Inflammatory macrophage treated with lipopolysaccharide for 1 hour (primary cell): ENCODE measurements at places on chromosomes 13 and 19.

GRCh38 chr19:50003810-50004419 lies 21.3 kb downstream of the VRK3 start:
- peak; percentile 53 for DNase-seq

DNA sequence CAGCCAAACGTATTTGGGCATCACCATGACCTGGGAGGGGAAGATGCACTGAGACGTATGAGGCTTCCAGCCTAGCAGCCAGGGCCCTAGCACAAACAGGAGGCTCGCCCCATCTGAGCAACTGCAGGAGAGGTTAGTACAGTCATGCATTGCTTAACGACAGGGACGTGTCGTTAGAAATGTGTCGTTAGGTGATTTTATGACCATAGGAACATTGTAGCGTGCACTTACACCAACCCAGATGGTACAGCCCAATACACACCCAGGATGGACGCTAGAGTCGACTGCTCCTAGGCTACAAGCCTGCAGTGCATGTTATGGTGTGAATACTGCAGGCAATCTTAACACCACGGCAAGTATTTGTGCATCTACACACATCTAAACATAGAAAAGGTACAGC lies 9.3 kb downstream of the CD177 start:
- no peak for DNase-seq

DNA sequence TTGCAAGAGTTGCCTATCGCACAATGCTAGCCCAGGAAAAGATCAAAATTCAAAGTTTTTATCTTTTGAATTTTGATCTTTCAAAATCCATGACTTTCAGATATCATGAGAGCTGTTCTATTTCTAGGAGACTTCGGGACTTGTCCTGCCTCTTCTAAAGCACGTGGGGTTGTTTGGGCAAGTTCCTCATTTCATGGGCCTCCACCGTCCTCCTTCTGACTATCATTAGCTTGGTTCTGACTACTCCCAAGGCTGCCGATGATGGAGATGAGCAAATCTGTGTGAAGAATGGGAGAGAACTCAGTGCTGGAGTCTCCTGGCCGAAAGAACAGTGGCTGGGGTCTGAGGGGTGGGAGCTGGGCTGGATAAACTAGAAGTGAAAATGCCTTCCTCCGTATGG lies 86.5 kb downstream of the COL4A1 start:
- DNase-seq: peak; percentile 32

DNA sequence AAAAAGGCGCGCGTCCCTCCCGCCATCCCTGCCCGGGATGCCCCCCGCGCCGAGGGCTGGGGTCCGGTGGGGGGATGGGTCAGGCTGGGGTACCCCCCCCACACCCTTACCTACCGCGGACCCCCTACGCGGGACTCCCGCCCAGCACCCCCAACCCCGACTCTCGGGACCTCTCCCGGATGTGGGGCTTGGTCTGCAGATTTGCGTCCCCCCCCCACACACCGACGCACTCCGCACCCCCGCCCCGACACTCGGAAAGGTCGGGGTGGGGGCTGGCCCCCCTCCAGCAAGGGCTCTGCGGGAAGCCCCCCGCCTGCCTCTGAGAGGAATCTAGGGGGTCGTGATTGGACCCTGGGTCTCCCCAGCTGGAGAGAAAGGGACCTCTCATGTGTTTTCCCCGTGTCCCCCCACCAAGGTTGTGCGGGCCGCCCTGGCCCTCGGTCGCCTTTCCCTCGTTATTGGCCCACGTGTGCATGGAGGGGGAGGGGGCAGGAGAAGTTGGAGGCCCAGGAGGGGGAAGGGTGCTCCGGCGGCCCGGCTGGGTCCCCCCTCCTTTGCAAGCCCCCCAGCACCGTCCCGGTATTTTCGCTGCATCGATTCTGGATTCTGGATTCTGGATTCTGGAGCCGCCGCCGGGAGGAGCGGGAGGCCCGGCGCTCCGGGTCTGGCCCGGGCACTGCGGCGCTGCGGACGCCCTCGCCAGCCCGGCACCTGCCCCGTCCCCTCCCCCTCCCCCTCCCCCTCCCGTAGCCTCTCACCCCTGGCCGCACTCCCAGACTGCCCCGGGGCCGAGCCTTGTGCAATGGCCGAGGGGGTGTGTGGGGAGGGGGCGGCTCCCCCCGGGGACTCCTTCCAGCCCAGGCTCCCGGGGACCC lies 607 bp downstream of the NFIC start:
- DNase-seq: no peak

- DNase-seq: peak; percentile 43
These were observed 11.1 kb upstream of the SHISA2 start for GRCh38 chr13:26062853-26063444.

DNA sequence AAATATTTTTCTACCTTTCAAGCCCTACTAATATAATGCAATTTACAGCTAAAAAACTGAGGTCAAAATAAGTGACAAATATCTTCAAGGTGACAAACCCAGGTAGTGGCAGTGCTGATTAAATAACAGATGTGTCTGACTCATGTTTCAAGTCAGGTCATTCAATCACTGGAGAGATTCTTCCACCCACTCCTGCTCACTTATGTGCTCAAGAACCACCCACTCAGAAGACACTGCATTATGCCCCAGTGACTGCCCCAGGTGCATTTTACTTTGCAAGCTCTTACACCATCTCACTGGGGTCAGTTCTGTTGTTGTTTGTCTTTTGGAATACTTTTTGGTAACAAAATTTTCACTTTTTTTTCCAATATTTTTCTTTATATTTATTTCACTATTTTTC lies 2.2 kb downstream of the ZNF100 start:
- no peak for DNase-seq

DNA sequence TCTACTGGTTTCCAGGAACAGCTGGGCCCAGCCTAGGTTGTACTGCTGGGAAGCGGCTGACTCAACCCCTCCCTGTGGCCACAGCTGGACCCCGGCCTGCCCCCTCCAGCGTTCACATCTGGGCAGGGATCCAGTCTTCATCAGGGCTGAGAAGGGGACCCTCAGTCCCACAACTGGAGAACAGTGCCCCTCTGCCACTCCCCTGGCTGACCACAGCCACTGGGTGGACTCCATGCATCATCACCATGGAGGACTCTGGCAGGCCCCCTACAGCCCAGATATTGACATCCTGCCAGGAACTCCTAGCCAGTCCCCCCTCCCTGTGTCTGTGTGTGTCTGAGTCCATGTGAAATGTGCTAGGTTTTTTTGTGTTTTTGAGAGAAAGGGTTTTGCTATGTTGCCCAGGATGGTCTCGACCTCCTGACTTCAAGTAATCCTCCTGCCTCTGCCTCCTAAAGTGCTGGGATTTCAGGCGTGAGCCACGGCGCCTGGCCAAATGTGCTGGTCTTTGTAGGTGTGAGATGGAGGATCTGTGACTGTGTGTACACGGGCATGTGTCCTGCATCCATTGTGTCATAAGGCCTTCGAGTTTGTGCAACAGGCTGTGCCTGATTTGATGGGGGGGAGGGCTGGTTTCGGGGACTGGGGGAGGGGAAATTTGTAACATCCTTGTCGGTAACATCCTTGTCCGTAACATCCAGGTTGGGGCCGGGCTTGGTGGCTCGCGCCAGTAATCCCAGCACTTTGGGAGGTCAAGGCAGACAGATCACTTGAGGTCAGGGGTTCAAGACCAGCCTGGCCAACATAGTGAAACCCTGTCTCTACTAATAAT lies 4.0 kb upstream of the HOOK2 start:
- no peak for DNase-seq

GRCh38 chr13:112941349-112941748 lies 27.7 kb upstream of the MCF2L start:
- no peak for DNase-seq

GRCh38 chr19:47102346-47103060 lies 11.1 kb downstream of the ZC3H4 start:
- peak; percentile 73 for DNase-seq

DNA sequence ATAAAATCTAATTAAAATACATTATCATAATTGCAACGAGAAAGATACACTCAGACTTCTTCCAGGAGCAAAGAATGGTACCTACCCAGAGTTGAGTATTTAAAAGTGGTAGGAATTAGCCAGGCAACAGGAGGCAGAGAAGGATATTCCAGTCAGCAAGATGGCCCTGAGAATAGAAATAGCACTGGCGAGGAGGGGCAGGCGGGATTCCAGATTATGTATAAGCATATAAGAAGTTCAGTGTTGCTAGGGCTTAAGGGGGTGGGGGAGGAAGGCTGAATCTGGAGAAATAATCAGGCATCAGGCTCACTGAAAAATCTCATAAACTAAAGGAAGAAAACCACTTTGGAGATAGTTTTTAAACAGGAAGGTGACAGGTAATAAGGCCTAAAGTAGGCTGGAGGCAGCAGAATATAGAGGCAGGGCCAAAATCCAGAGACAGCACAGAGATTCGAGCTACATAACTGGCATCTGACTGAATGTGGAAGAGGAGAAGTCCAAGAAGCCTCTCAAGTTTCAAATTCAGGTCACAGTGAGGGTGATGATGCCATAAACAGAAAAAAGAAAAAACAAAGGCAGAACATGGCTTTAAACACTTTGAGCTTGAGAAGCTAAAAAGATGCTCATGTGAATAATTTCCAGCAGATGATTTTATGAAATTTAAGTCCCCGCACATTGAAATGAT lies 7.5 kb downstream of the KPNA3 start:
- no peak for DNase-seq

DNA sequence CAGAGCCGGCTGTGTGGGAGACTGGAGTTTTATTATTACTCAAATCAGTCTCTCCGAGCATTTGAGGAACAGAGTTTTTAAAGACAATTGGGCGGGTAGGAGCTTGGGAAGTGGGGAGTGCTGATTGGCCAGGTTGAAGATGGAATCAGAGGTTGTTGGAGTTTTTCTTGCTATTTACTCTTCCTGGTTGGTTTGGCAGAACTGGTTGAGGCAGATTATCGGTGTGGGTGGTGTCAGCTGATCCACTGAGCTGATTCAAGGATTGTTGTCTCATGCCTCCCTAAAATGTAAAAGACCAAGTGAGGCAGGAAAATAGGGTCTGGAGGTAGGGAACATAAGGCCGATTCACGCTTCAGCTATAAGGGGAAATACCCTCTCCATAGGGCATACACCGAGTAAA lies 1.3 kb upstream of the TDRD12 start:
- DNase-seq: peak; percentile 14

DNA sequence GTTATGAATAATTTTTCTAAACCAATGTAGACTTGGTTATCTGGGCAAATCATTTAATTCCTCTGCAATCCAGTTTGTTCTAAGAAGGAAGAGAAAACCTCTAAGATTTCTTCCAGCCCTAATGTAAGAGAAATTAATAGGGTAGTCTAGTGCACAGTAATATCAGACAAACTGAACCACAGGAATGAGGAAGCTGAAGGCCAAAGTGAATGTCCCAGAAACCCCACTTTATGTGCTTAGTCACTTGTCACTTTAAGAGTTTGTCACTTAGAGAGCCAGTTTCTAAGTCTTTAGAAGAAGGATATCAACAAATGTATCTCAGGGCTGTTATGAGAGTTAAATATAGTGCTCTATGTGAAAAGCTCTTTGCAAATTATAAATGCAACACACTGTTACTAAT lies 750.6 kb downstream of the DIAPH3 start:
- peak; percentile 11 for DNase-seq

- no peak for DNase-seq
These were observed 88.3 kb downstream of the DHRS12 start for GRCh38 chr13:51715613-51716012.

DNA sequence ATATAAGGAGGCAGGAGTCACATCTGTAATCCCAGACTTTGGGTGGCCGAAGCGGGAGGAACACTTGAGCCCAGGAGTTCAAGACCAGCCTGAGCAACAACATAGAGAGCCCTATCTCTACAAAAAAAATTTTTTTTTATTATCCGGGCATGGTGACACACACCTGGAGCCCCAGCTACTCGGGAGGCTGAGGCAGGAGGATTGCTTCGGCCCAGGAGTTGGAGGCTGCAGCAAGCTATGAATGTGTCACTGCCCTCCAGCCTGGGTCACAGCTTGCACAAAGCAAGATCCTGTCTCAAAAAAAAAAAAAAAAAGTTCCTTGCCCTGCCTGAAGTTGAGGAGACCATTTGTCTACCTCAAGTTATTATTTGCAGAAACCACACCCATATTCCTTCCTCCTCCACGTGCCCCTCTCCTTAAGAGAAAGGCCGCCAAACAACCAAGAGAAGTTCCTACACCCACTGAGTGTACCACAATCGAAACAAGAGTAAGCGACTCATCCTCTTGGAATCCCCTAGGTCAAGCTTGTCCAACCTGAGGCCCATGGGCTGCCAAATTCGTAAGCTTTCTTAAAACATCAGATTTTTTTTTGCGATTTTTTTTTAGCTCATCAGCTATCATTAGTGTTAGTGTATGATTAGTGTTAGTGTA lies 2.2 kb downstream of the ABCC4 start:
- DNase-seq: peak; percentile 58

GRCh38 chr13:105918842-105919741 lies 616.4 kb downstream of the EFNB2 start:
- no peak for DNase-seq

GRCh38 chr13:65488606-65489005 lies 1741.5 kb downstream of the PCDH9 start:
- peak; percentile 3 for DNase-seq

GRCh38 chr19:19463348-19464117 lies 51.8 kb downstream of the TSSK6 start:
- DNase-seq: peak; percentile 71

DNA sequence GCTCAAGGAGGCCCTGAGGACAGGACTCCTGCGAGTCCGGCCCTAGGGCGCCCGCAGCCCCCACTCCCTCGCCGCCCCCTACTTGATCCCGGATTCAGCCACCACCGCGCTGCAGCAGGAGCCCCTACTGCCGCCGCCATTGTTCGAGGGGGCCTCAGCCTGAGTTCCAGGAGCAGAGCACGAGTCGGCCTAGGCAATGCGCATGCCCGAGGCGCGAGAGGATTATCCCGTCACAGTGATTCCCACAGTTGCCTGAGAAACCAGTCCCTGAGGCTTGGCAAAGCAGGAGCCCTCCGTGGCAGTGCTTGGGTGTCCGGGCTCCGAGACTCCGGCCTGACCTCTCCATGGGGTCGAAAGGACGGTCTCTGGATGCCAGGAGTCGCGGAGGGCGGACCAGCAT lies 68.4 kb upstream of the ZNF420 start:
- no peak for DNase-seq

DNA sequence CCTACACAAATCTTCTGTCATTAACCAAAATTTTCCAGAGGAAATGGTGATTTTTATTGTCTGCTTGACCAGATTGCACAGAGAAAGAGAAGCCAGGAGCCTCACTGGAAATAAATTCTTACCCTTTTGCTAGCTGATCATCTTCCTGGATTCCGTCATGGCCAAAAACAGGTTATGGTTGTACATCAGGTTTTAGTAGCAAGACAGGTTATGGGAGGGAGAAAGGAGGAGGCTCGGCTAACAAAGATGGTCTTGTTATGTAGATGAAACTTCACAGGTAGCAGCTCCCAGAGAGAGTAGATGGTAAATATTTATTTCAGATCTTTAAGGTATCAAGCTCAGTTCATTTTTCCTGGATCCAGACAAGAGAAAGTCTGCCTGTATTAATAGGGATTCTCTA lies 19.7 kb upstream of the CEACAM3 start:
- DNase-seq: no peak

GRCh38 chr13:100423375-100423774 lies 165.2 kb downstream of the GGACT start:
- DNase-seq: peak; percentile 82

- DNase-seq: peak; percentile 66
These were observed 25.1 kb downstream of the DOT1L start for GRCh38 chr19:2188708-2189385.
